Psoas muscle (tissue), 8 donors: ENCODE measurements at places on chromosomes 3 and 15. TPM values are rescaled to one million over a fixed set of nuclear protein-coding genes. Genes with fewer than 3 reads are reported as not detected.
A peak's percentile ranks its signal among the peaks of the same experiment; 100 is the strongest.

Gene SERPINI2
- not detected for total RNA-seq

Gene ETFA
- 315 TPM for total RNA-seq

GRCh38 chr3:29488922-29489321 is 208.1 kb downstream of the RBMS3 start:
- no peak for DNase-seq

GRCh38 chr15:86231864-86232721 is 152.4 kb downstream of the AGBL1 start:
- DNase-seq = peak; percentile 15
